ENCODE measurements at places on chromosomes 1 and 21. TPM values are rescaled to one million over a fixed set of nuclear protein-coding genes. Genes with fewer than 3 reads are reported as not detected.

DNA sequence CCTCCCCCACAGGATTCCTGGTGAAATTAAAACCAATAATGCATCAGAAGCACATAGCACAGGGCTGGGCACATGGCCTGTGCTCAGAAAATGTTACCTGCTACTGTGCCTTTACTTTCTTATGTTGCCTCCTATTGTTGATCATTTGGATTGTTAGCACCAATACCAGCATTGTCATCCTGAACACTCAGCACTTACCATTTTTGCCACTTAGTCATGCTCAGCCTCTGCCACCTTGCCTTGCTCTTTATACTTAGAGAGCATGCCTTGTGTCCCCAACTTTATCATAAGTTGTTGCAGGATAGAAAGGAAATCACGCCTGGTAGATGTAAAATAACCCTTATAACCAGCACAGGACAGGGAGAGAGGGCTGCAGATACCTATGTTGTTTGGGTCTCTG lies 361.0 kb upstream of the RUNX1 start:
- no peak for DNase-seq

DNA sequence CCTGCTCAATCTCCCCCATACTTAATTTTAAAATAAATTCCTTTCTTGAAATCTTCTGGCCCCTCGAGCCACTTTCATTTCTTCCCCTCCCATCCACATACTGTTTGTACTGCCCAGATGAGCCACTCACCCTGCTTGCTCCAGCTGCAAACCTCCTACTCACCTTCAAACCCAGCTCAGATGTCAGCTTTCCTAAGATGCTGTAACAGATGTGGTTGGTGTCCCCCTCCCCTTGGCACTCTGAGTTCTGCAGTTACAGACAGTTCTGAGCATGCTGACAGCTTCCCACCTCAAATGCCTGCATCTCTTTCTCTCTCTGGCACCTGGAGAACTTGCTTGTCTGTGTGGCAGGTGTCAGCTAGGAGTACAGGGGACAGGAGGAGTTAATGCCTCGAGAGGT lies 106.7 kb downstream of the PTPRU start:
- no peak for DNase-seq

Gene ESRRG
- total RNA-seq = not detected

DNA sequence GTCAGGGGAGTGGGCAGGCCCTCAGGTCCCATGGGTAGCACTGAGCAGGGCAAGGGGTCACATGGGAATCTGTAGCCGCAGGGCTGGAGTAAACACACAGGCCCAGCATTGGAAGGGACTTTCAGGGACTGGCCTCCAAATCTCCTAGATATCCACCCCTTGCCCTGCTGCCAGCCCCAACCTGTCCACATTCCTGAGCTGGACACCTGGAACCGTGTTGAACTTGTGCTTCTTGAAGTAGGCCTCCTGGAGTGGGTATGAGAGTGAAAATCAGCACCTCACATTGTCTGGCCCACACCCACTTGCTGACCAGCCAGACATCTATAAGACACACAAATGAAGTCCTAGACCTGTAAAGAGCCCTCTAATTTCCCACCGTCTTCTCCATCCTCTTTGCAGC lies 7.7 kb downstream of the POMGNT1 start:
- no peak for DNase-seq
